A549 treated with Mapracorat at 1 μM for 4 hours (cell line): ENCODE measurements at places on chromosomes 1 and 21. TPM values are rescaled to one million over a fixed set of nuclear protein-coding genes. Genes with fewer than 3 reads are reported as not detected.

The ARID1A gene
- total RNA-seq = 33.6 to 39.1 TPM (median 35.6 TPM) in 5 replicates

The FALEC gene
- total RNA-seq = 0.29 TPM in 1 of 5 replicates, not detected in the others

The EXO1 gene
- total RNA-seq = 21.1 to 26.8 TPM (median 25.9 TPM) in 5 replicates

The RIIAD1 gene
- total RNA-seq = not detected in 5 replicates

The OR6K3 gene
- total RNA-seq = not detected in 5 replicates

The FAM177B gene
- not detected in 5 replicates for total RNA-seq
